Stimulated activated CD8-positive, alpha-beta memory T cell treated with anti-CD3 and anti-CD28 coated beads, Interleukin-7, amount 100 ng/mL, for 4 hours (primary cell): ENCODE measurements at places on chromosomes 11 and 22.
A peak's percentile ranks its signal among the peaks of the same experiment; 100 is the strongest.

DNA sequence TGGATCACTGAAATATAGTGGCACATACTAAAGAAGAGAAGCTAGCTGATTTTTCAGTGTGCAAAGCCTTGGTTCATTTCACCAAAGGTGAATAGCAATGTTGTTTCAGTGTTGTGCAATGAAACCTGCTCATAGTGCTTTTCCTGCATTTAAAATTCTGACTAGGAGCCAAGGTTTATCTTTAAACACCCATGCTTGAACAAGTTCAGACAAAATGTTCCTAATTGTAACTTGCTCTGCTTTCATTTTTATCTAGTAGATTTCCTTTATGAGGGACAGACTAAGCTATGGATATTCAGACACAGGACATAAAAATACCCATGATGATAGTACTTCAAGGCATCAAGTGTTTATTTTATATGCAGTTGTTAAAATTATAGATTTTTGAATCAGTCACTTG is 47.7 kb downstream of the BBOX1 start:
- DNase-seq, result no peak

GRCh38 chr11:68214173-68215086 is 1.3 kb upstream of the KMT5B start:
- peak; percentile 11 for DNase-seq

GRCh38 chr11:126360049-126360446 is 4.6 kb downstream of the ST3GAL4 start:
- DNase-seq, result no peak

DNA sequence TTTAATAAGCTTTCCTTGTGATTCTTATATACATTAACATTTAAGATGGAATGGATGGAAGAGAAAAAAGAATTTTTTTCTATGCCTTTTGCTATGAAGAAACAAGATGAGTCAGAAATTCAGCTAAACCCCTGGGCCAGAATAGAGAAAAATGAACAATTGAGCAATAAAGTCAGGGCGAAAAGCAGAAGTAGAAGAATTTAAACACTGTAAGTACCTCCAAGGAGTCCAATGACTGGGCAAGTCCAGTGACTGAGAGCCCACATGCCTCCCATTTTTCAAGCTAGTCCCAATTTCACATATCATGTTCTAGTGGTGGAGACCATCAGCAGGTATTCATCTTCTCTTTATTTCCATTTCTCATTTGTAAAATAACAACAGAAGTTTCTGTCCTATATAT is 18.6 kb upstream of the APLP2 start:
- no peak for DNase-seq

DNA sequence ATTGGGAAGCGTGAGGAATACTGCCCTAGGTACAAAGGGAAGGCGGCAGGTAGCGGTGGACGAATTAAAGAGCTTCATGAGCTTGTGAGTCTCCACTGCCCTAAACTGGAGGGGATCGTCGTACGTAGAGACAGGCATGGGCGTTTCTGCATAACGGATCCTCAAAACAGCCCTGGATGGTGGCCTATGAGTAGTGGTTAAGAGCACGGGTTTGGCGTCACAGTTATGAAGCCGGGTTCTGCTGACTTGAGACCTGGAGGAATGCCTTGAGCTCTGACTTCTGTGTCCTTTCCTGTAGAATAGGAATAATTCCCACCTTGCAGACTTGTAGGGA is 335 bp downstream of the TMEM138 start:
- peak; percentile 5 for DNase-seq

DNA sequence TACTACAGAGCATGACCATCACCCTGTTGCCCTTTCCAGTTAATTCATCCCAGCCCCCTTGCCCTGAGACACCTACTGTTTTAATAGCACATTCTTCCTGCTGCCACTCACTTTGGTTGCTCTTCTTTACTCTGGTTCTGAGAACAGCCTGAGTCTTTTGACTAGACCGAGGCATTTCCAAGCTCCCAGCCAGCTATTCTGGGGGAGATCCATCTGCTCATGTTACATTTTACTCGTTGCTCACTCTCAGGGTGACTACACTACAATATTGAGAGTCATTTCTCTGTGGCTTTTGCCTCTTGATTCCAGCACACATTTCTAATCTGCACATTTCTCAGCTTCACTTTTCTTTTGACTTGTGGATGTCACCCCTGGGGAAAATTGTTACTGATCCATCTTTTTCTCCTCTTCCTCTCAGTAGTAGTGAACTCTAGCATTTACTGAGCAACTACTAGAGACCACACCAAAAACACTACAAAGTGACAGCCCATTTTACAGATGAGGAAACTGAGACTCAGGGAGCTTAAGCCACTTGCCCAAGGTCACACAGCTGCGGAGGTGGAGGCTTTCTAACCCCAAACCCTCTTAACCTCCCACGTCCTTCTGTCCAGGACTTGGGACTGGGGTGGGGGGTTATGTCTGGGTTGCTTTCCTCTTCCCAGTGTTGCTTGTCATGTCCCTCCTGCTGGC is 117.8 kb downstream of the C11orf91 start:
- DNase-seq, result no peak

DNA sequence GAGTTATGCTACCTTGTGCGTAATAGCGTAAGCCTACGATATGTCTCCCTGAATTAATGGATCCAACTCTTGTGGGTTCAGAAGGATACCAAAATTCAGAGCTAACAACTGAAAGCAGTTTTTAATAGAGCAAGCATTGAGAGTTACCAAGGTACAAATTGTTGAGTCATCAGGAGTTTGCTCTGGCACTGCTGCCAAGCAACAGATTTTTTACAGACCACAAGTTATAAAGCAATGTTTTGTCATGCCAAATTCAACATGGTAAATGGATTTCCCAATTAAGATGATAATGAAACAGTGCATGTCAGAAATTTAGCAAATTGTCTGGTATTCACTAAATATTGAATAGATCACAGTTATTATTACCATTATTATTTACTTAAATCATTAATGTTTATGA is 295.6 kb downstream of the NELL1 start:
- DNase-seq, result no peak

- DNase-seq, result no peak
Measured at GRCh38 chr11:75548595-75549272, 13.3 kb upstream of the SERPINH1 start.

GRCh38 chr22:39147335-39148025 is 5.0 kb downstream of the CBX7 start:
- DNase-seq, result no peak

- no peak for DNase-seq
Measured at GRCh38 chr11:65085446-65085845, 1.4 kb downstream of the ZFPL1 start.

- no peak for DNase-seq
Measured at GRCh38 chr22:37357446-37358075, 69.7 kb downstream of the ELFN2 start.

GRCh38 chr22:47071078-47071806 is 308.8 kb downstream of the TBC1D22A start:
- no peak for DNase-seq

DNA sequence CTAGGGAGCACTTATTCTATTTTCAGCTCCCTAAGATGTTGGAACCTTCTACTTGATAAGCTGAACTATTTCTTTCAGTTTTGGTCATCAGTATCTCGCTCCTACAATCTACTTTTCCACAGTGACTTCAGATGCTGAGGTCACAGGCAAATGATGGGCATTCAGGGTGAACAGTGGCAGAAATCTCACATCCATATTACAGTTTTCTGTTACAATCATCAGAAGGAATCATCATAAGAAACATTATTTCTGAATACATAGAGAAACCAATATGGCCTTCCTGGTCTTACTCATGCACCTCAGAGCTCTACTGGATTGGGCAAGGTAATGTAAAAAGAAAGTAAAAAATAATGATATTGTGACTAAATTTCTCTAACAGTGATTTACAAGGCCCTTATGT is 39.4 kb upstream of the DDI1 start:
- no peak for DNase-seq
